AG09319 (cell line): ENCODE measurements at places on chromosomes 6 and 20.
A peak's percentile ranks its signal among the peaks of the same experiment; 100 is the strongest.

GRCh38 chr6:122789182-122790027, at the start of gene SMPDL3A:
TSS of gene SMPDL3A (plus strand) at chr6:122789258. CDS start at chr6:122789347, 89 bp downstream.
- DNase-seq = peak; percentile 69

DNA sequence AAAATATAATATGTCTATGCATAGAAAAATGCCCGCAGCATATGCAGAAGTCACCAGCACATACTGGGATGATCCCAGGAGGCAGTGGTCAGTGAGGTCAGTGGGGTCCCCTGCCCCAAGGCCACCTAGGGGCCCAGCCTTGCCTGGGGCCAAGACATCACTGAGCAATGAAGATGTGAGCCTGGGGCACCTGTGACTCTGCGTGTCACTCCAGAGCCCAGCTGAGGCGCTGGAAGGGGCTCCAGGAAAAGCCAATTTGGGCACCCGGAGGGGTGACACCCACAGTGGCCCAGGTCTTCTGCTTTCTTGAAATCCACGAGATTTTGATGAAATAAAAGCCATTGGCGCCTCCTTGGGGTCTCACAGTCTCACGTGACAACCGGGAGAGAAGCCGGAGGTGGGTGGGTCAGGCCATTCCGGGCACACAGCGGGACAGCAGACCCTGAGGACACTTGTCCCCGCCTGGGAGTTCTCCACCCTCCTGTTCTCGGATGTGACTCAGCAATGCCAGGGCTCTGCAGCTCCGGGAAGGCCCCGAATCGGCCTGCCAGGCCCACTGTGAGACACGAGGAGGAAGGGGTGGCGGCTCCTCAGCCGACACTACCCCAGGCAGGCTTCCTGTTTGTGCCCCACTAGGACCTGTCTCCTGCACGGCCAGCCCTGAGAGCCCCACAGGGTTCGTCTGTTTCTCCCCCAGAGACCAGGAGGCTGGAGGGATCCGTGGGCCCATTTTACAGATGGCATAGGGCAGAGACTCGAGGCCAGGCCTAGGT, 24.4 kb upstream of the SLCO4A1 start:
- no peak for DNase-seq

GRCh38 chr20:496126-496696, 33.9 kb upstream of the TBC1D20 start:
- peak; percentile 90 for DNase-seq

DNA sequence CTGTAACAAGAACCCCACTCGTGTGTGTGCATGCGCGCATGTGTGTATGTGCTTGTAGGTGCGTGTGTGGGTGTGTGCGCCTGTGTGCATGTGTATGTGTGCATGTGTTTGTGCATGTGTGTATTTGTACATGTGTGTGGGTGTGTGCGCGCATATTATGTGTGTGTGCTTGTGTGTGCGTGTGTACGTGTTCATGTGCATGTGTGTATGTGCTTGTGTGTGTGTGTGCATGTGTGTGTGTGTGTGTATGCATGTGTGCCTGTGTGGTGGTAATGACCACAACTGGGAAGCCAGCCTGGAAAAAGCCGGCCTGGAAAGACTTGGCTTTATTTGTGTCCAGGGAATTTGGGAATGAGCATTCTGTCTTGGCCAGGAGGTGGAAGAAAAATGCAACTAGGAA, 157.5 kb downstream of the PAX1 start:
- no peak for DNase-seq

DNA sequence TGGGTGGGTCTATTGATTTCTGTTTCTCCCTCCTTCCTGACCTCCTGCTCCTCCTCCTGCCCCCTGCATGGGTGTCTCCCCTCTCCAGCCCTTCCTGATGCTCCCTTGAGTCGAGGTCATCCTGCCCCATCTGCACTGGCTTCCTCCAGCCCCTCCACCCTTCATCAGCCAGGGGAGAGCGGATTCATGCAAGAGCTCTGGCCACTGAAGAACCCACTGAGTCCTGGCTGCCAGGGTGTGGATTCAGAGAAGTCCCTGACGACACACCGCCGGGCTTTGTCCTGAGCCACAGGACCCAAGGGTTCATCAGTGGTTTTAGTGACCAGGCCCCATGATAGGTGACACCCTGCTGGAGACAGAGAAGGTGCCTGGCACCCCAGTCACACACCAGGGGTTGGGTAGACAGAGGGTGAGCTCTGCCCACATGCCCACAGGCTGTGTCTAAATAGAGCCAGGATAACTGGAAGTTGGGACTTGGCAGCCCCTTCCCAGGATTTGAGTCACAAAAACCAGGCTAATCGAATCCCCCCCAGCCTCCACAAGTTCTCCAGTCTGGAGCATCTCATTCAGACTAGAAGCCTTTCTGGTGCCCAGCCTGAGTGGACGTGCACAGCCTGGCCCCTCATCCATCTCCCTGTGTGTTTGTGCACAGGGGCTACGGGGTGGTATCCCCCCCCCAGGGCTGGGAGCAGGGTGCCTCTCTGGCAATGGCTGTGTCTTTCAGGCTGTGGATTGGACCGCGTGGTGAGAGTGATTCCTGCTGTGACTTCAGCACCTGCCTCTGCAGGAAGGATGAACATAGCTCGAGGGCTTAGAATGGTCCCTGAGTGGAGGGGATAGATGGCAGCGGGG, 1.2 kb downstream of the GFRA4 start:
- no peak for DNase-seq

GRCh38 chr6:122930252-122931180, 65.5 kb upstream of the CLVS2 start:
- DNase-seq = no peak

DNA sequence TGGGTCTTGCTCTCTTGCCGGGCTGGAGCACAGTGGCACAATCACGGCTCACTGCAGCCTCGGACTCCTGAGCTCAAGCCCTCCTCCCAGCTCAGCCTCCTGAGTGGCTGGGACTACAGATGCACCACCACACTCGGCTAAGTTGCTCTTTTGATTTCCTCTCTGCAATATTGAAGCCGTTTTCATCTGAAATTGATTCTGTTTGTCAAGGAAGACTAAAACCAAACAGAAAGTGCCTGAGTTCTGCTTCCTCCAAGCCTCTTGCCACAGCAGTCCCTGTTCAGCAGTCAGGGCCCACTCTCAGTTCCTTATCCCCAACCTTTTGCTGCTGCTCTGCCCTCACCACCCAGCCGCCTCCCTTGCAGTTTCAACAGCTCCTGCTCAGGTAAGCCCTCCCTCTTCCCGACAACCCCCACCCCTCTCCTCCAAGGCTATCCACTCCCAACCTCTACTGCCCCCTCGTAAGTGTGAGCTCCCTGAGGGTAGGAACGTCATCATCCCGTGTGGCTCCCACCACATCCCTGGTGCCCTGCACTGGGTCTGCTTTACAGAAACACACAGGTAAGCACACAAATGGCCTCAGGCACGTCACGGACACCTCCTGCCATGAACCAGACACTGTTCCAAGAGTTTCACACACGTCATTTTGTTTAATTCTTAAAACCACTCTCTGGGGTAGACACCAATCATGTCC, 70.7 kb upstream of the TAB2 start:
- DNase-seq = no peak

GRCh38 chr6:89118931-89119330, 1.1 kb upstream of the SRSF12 start:
- no peak for DNase-seq

DNA sequence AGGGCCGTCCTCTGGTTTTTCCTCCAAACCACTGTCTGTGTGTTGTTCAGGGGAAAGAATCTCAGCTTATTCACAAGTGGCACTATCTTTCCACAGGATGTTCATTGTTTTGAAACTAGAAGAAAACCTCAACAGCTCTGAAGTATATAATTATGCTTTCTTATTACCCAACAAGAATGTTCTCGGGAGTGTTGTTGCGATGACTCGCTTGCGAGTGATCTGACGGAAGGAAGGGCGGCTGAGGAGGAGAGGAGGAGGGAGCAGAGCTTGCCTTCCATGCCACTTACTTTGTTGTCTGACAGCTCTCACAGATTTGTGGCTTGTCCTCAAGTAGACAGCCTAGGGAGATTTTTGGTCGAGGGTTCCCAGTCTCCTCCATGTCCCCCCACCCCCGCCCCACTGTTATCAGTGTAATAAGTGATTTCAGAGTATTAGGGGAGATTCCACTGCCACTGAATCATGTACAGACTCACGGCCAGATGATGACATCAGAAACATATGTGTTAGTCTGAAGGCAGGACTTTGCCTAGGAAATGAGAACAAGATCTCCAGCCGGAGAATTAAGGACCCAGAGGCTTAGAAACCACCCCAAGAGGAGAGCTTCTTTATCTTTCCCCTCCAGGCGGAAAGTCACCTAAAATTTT, 80.7 kb upstream of the CCN6 start:
- DNase-seq = peak; percentile 68

- no peak for DNase-seq
These were observed 71.8 kb upstream of the CENPW start for GRCh38 chr6:126268092-126268491.

GRCh38 chr6:161838306-161839035, 564.6 kb upstream of the AGPAT4 start:
- no peak for DNase-seq

DNA sequence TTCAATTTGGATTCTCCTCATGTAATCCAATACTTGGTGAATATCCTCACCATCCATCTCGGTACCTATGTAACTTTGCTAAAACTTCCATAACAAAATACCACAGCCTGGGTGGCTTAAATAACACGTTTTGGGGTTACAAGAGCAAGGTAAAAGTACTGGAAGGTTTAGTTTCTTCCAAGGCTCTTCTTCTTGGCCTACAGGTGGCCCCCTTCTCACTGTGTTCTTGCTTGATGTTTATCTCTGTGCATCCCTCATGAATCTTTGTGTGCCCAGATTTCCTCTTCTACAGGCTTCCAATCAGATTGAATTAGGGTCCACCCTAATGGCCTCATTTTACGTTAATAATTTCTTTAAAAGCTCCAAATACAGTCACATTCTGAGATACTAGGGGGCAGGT, 163.3 kb upstream of the HCRTR2 start:
- no peak for DNase-seq

GRCh38 chr20:34581341-34582184, 23.0 kb downstream of the MAP1LC3A start:
- DNase-seq = no peak

DNA sequence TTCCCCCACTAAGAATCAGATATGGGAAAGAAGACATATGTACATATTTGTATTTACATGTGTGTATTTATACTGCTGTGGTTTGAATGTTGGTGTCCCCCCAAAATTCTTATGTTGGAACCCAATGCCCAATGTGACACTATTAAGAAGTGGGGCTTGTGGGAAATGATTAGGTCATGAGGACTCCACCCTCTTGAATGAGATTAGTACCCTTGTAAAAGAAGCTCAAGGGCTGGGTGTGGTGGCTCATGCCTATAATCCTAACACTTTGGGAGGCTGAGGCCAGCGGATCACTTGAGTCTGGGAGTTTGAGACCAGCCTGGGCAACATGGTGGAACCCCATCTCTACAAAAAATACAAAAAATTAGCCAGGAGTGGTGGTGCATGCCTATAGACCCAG, 3.9 kb upstream of the SMIM13 start:
- DNase-seq = no peak
